ENCODE measurements at places on chromosomes 3 and 15.
A peak's percentile ranks its signal among the peaks of the same experiment; 100 is the strongest.

DNA sequence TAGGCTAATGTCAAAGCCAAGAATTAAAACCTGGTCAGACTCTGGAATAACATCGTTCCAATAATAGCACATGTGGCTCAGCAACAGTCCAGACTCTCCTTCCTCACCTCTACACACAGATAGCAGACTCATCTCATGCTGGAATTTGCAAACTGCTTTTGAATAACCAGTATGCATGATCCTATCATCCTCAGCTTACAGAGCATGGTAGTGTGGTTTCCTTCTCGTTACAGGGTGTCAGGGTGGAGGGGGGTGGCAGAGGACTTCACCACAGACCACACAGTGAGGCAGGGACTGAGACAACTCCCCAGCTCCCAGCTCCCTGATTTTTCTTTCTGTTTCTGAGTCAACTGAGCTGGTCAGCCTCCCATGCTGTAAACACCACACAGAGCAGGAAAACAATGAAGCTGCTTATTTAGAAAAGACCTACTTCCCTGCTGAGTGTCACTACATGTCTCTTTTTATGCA, 101.6 kb downstream of the RPL22L1 start:
- ATAC-seq, result peak; percentile 40

GRCh38 chr15:59838900-59839299, 149.8 kb upstream of the BNIP2 start:
- ATAC-seq, result no peak

GRCh38 chr3:45984331-45985312, 11.0 kb downstream of the FYCO1 start:
- ATAC-seq, result peak; percentile 29

DNA sequence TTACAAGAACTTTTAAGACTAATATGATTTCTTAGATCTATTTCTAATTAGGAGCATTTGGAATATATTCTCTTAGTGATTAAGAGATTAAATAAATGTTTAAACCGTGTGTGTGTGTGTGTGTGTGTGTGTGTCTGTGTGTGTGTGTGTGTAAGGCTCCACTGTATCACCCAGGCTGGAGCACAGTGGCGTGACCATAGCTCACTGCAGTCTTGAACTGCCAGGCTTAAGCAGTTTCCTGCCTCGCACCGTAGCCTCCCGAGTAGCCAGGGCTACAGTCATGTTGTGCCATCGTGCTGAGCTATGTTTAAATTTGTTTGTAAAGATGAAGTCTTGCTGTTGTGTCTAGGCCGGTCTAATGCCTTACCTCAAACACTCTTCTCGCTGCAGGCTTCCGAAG, 109.4 kb downstream of the KLHL25 start:
- ATAC-seq, result no peak

GRCh38 chr3:112496366-112497067, 2.8 kb downstream of the BTLA start:
- no peak for ATAC-seq
